ENCODE measurements at places on chromosomes 4 and X.

GRCh38 chr4:124952601-124953000, 240.1 kb upstream of the ANKRD50 start:
- DNase-seq = no peak

DNA sequence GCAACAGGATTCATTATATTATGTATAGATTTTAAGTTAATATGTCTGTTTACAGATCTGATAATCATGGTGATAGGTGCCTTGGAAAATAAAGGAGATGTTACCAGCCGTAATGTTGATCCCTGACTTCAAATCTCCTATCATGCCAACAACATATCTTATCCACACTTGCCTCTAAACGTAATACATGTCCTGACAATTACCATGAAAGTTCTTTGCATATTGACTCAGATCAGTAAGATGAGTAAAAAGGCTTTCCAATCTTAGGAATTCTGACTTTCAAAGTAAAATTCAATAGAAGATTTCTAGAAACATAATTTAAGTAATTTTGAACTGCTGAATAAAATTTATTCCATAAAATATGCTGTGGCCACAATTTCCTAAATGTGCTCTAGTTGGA, 513.3 kb downstream of the ANKRD50 start:
- no peak for DNase-seq

GRCh38 chr4:41505161-41505661, 32.7 kb upstream of the LIMCH1 start:
- no peak for DNase-seq

- peak; percentile 60 for DNase-seq
Observed at GRCh38 chrX:39859991-39860861, 237.5 kb downstream of the BCOR start.

- no peak for DNase-seq
Observed at GRCh38 chr4:168569931-168570276, 73.1 kb downstream of the PALLD start.

DNA sequence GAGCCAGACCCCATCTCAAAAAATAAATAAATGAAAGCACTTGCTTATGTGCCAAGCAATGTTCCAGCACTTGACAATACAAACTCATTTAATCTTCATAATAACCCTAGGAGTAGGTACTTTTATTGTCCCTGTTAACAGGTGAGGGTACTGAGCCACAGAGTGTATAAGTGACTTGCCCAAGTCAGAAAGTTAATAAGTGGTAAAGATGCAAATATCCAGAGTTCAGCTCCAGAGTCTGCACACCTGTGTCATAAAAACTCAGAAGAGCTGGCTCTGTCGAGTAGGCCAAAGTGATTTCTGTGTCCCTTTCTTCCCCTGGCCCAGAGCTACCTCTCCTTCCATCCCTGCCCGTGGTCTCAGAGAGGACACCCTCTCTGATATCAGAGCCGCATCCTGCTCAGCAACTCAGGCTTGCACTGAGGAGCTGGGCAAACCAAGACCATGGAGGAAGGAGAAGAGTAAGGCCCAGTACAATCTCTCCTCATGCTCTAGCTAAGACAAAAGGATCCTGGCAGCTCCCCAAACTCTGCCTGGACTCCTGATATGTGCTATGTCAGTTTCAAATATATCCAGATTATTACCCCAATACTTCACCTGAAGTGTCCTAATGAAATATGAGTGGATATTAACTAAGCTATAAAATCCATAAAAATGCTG, 136.3 kb downstream of the HS6ST2 start:
- no peak for DNase-seq
